ENCODE measurements at places on chromosomes 2 and 18.

- DNase-seq = no peak
Observed at GRCh38 chr2:157657101-157657500, 28.4 kb upstream of the ACVR1C start.

DNA sequence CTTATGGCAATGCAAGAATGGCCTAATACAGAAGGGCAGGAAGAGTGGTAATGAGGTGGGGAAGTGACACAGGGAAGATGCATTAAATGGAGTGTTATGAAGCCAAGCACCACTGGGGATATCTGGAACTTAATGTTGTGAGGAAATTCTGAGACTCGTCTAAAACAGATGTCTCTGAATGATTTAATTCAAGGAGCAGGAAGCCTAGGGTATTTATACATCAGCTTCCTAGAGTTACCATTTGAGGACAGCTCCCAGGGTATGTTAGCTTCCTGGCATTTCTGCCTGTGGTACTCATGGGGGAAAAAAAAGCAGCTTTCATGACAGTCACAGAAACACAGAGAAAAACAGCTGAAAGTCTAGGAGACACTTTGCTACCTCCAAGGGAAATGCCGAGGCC lies 989.5 kb downstream of the CBLN2 start:
- DNase-seq = no peak

- DNase-seq = no peak
Observed at GRCh38 chr2:15559379-15560139, 1.6 kb downstream of the NBAS start.

- no peak for DNase-seq
Observed at GRCh38 chr2:233422050-233422639, 67.9 kb downstream of the DGKD start.

DNA sequence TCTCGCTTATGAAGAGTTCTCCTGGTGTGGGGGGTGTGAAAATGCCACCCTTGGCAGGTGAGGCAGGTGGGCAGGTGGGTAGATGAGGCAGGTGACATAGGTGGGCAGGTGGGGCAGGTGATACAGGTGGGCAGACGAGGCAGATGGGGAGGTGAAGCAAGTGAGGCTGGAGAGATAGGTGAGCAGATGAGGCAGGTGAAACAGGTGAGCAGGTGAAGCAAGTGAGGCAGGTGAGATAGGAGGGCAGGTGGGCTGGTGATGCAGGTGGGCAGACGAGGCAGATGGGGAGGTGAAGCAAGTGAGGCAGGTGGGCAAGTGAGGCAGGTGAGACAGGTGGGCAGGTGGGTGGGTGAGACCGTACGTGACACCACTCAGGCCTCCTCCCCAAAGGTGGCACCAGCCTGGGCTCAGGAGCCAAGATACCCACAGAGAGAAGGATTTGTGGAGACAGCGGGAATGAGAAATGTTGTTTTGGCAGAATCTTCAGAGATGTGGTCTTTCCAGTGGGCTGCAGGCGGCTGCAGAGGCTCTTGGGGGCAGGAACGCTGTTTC lies 232.3 kb upstream of the MYT1L start:
- no peak for DNase-seq

- no peak for DNase-seq
Observed at GRCh38 chr18:7198326-7198725, 32.6 kb upstream of the LRRC30 start.

- DNase-seq = no peak
Observed at GRCh38 chr2:127893494-127893893, 7.7 kb upstream of the AMMECR1L start.

GRCh38 chr18:74896390-74896991 lies 298.8 kb downstream of the ZNF407 start:
- peak; percentile 4 for DNase-seq

DNA sequence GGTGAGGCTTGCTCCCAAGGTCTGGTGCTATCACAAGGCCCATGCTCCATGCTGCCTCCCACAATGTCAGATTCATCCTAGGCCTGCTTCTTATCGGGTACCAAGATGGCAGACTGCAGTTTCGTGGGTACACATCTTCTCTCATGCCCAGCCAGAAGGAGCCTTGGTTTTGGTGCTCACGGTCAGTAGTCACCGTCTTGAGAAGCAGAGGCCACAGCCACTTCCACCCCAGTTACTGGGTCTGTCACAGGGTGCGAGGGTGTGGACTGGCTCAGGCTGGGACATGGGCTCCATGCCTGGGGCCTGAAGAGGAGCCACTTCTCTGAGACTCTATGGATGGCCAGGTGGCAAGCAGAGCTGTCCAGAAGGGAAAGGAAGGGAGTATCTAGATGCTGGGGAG lies 178.8 kb upstream of the HS6ST1 start:
- DNase-seq = no peak

GRCh38 chr2:147647816-147648215 lies 197.0 kb upstream of the ACVR2A start:
- DNase-seq = no peak

DNA sequence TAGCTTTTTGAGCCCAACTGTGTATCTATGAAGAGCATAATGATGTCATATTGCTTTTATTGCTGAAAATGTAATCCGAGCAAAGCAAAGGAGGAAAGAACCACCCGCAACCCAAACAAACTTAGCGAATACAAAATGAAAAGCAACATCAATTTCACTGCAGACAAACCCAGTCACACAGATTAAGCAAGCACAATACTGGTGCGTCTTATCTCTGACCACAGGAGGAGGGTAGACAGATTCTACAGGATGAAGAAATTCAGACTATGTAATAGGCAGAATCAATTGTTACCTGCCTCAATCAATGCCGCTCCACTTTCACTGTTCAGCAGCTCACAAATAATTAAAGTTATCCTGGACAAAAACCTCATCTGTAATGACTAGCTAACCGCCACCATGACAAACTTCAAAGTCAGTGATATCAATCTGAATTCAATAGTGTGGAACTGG lies 115.5 kb upstream of the SP3 start:
- no peak for DNase-seq

- no peak for DNase-seq
Observed at GRCh38 chr18:54671291-54671881, 80.3 kb downstream of the DYNAP start.
